ENCODE measurements at places on chromosomes 7 and 10.

GRCh38 chr10:33963729-33964128 lies 629.3 kb upstream of the NRP1 start:
- no peak for DNase-seq

GRCh38 chr10:35995485-35995884 lies 353.4 kb upstream of the FZD8 start:
- no peak for DNase-seq

GRCh38 chr10:122102869-122103525 lies 114.0 kb downstream of the TACC2 start:
- DNase-seq = no peak

- DNase-seq = no peak
These were observed 496.6 kb downstream of the INHBA start for GRCh38 chr7:41206267-41206666.

DNA sequence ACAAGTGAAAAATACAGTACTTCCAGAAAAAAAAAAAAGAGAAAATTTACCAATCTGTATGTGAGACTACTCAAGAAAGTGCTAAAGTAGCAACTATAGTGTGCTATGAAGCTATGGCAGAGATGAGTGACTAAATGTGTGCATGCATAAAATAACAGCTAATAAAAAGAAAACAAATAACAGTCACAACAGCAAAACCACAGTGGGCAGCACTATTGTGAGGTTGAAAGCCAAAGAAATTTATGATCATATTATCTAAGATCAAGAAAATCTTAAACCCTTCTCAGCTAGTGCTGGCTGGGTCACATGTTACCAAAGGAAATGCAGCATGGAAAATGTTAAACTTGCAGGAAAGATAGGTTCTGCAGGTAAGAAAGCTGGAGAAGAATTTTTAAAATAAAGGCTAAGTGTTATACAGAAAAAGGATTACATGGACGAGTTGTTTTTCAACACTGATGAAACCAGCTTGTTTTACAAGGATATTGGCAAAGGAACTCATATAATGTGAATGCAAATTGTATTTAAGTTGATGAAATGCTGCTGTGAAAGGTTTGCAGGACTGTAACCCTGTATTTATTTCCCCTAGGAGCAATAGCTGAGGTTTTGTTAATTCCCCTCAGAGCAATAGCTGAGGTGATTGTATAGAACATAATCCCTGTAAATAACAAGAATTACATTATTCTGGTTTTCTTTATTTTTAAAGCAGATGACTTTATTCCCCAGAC lies 15.6 kb upstream of the OR2A5 start:
- DNase-seq = no peak

- DNase-seq = no peak
These were observed 111.3 kb downstream of the HECTD2 start for GRCh38 chr10:91521439-91521838.

- DNase-seq = peak; percentile 36
These were observed 111.3 kb upstream of the DNAJB12 start for GRCh38 chr10:72466018-72466417.

GRCh38 chr10:102517553-102517952 lies 13.8 kb downstream of the SUFU start:
- DNase-seq = no peak

DNA sequence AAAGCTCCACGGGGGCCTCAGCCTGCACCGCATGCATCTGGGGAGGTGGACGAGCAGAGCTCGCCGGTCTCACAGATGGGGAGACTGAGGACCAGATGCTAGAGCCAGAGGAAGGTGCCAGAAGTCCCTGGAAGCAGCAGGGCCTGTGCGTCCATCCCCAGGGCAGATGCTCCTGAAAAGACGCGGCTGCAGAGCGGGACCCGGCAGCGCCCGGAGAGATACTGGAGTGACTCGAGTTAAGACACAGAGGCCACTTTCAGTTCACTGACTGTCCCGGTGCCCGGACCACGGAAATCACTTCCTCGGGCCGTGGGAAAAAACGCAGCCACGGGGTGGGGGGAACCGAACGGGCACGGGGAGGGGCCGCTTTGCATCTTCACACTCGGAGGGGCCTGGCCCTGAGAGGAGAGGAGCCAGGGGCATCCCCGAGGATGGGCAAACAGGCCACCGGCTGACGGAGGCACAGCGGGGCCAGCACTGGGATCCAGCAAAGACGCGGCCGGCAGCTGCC lies 85.4 kb downstream of the FOXL3 start:
- no peak for DNase-seq

- no peak for DNase-seq
These were observed 61.7 kb upstream of the PAX2 start for GRCh38 chr10:100683545-100684300.
